ENCODE measurements at places on chromosomes 13 and 19.
A peak's percentile ranks its signal among the peaks of the same experiment; 100 is the strongest.

DNA sequence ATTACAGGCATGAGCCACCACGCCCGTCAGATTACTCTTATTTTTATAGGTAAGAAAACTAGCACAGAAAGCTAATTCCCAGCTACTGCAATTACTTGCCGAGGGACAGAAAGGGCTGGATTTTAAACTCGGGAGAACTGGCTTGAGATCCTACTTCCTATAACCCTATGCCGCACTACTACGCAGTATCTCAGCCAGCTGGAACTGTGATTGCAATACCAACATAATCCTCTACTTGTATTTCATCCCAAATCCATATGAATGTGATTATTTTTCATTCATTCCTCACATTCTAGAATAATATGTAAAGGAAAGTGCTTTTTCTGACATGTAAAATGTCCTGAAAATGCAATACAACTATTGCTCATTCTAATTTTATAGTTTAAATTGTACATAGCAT, 773.8 kb upstream of the GPC6 start:
- no peak for DNase-seq

- peak; percentile 59 for DNase-seq
Measured at GRCh38 chr19:6632002-6632621, 37.8 kb downstream of the TNFSF14 start.

- no peak for DNase-seq
Measured at GRCh38 chr13:95150555-95150954, 150.7 kb downstream of the ABCC4 start.

GRCh38 chr13:32845952-32846950, 170.0 kb upstream of the KL start:
- no peak for DNase-seq

DNA sequence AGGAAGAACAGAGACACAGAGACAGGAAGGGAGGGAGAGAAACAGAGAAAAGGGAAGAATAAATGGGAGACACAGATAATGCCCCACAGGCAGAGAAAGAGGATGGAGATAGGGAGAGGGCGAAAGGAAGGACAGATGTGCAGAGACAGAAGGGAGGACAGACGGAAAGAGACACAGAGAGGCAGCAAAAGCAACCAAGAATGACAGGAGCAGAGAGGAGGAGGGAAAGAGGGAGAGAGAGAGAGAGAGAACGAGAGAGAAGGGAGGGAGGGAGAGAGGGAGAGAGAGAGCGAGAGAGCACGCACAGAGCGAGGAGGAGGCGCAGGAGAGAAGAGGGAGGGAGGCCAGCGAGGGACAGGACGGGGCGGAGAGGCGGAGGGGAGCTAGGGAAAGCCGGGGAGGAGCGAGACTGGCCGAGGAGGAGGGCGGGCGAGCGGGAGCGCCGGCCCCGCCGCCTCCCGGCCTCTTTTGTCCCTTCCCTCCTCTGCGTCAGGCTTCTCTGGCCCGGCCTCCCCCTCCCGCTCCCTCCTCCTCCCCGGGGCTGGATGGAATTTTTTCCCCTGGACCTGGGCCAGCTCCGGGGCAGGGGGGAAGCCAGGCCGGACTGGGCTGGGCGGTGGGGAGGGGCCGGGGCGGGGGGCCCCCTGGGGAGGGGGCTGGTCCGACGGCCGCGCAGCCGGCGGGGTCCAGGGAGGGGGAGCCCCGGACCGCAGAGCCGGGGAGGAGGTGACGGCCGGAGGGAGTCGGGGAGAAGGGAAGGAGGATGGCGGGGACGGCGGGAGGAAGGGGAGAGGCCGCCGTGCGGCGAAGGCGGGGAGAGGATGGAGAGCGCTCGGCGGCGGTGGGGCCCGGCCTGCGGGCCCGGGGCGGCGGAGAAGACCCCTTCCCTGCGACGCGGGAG, 4.2 kb upstream of the SPACA6 start:
- DNase-seq: peak; percentile 50

DNA sequence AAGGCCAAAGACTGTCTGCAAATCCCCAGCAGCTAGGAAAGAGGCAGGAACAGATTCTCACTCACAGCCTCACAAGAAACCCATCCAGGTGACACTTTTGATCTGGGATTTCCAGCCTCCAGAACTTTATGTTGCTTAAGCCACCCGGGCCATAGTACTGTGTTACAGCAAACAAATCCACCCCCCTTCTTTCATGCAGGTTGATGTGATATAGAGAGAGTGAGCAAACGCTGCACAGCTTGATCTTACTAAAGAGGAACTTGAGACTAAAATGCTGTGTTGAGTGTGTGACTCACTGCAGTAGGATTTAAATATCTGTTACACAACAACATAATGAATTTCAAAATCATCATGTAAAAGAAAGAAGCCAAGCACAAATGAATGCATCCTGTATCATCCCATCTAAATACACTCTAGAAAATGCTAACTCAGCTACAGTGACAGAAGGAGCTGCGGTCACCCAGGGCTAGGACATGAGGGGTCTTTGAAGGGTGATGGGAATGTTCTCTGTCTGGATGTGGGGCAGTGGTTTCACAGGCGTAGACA, 32.2 kb downstream of the RCBTB2 start:
- no peak for DNase-seq

DNA sequence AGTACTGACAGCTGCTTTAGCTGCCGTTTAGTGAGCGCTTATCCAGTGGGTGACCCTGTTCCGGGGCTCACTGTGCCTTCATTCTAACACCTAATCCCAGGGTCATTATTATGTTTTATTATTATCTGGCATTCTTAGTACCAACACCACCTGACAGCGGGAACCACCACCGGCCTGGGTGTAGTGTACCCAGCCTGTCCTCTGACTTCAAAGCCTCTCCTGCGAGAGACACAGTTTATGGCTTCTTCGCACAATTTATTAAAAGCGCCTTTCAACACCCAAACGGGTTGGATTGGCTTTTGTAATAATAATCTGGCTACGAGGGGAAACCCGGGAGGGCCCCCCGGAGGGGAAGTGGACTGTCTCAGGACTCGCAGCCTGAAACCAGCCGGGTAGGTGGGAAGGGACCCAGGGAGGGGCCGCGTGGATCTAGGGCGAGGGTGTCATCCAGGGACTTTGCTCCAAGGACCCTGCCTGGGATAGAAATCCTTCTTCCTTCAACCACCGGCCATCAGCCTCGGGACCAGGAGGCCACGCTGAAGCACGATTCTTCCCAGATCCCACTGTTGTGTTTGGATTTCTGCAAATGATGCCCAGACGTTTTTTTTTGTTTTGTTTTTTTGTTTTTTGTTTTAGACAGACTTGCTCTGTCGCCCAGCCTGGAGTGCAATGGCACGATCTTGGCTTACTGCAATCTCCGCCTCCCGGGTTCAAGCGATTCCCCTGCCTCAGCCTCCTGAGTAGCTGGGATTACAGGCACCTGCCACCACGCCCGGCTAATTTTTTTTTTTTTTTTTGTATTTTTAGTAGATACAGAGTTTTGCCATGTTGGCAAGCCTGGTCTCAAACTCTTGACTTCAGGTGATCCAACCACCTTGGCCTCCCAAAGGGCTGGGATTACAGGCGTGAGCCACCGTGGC, 1.6 kb upstream of the ZBTB7A start:
- DNase-seq: no peak

GRCh38 chr13:48000559-48001113, 437 bp downstream of the SUCLA2 start:
- DNase-seq: no peak

DNA sequence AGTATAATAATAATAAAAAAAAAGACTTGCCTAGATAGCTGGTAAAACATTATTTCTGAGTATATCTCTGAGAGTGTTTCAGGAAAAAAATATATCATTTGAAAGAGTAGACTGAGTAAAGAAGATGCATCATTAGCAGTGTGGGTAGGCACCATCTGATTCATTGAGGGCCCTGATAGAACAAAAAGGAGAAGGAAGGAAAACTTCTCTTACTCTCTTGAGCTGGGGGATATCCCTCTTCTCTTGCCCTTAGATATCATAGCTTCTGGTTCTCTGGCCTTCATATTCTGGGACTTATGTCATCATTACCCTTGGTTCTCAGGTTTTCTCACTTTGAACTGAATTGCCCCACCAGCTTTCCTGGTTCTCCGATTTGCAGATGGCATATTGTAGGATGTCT, 177.6 kb upstream of the EDNRB start:
- no peak for DNase-seq

DNA sequence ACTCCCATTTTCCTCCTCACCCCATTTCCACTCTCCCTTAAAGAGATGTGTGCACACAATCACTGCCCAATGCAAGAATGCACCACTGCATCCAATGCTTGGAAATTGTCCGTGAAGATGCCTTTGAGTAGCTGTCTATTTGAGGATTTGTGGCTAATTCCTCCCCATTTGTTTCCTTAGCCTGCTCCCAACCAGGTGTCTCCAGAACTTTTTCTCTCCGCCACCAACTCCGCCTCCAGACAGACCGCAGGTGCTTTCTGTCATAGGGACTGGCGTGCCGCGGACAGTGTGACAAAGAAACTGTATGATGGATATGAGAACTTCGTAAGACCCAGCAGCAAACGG, 461 bp upstream of the TM9SF2 start:
- DNase-seq: no peak

DNA sequence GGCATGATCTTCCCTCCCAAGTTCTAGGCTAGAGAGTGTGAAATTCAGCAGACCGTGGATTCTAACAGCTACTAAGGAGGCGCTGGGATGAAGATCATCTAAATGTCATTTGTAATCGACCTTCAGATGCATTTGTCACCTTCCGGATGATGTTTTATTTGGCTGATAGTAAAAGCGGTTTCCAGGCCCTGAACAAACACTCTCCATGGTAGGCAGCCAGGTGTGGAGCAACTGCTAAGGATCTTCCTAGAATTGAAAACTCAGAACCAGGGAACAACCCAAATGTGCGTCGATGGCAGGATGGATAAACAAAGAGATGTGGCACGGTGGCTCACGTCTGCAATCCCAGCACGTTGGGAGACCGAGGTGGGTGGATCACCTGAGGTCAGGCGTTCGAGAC, 107.2 kb upstream of the CACNA1A start:
- no peak for DNase-seq

- DNase-seq: no peak
Measured at GRCh38 chr13:48514793-48515192, 18.1 kb downstream of the RCBTB2 start.

- DNase-seq: no peak
Measured at GRCh38 chr13:23828086-23828485, 61.1 kb downstream of the MIPEP start.

GRCh38 chr13:98089246-98089645, 53.6 kb upstream of the FARP1 start:
- DNase-seq: no peak

DNA sequence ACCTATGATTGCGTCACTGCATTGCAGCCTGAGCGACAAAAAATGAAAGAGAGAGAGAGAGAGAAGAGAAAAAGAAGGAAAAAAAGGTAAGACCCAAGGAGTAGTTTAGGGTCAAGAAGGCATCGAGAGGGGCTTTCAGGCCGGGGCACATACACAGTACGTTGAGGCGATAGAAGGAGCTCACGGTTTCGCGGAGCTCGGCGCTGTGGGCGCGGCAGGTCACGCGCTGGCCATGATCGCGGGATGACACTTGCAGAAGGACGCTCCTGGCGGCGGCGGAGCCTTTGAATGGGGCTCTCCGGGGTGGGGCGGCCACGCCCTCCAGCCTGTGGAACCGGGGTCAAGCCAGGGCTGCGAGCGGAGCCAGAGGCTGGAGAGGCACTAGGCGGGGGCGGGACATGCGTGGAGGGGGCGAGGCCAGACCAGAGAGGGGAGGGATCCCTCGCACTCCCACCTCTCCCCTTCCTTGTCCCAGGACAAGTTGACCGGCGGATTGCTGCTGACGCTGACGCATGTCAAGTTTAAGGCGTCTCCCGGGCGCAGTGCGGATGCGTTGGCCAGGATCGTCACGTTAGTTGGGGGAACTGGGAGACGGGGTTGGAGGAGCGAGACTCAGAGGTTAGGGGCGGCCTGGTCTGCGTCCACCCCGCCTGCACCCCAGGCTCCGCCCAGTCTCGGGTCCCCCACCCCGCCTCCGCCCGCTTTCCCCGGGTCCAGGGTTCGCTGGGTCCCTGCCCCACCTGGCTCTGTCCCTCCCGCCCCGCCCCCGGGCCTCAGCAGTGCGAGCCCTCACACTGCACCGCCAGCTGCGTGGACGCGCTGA, 6.9 kb downstream of the NPHS1 start:
- no peak for DNase-seq

DNA sequence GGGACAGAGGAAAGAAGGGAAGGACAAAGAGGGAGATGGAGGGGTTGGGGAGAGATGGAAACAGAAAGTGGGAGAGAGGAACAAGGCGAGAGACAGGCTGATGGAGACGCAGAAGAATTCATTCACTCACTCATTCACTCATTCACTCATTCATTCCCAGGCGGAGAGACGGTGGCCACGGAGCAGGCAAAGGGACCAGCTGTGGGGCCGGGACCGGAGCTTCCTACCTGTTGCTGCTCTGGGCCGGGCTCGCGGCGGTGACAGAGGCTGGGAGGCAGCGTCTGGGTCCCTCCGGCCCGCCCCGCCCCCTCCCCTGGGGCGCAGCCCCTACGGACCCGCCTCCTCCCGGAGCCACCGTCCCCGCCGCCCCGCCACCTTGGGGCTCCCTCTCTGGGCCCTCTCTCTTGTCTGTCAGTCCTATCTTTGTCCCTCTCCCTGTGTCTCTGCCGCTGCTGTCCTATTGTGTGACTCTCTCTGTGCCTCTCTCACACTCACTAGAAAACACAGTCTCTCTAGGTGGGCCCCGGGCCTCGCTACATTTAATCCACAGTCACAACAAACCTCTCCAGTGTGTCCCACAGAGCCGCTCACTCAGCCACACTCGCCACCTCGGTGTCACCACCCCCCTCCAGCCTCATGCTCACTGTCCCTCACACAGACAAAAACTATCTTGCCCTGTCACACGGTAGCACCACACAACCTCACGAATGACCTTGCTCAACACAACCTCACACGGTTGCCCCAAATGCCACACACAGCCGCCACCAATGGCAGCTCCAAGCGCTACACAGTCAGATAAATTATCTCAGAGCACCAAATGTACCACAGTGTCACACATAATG, at the start of gene GNG8:
Gene GNG8, minus strand, starts transcription at position 283 of the 842 bp plus-strand sequence. CDS start 1,520 bp downstream, outside the sequence.
- DNase-seq: peak; percentile 47

DNA sequence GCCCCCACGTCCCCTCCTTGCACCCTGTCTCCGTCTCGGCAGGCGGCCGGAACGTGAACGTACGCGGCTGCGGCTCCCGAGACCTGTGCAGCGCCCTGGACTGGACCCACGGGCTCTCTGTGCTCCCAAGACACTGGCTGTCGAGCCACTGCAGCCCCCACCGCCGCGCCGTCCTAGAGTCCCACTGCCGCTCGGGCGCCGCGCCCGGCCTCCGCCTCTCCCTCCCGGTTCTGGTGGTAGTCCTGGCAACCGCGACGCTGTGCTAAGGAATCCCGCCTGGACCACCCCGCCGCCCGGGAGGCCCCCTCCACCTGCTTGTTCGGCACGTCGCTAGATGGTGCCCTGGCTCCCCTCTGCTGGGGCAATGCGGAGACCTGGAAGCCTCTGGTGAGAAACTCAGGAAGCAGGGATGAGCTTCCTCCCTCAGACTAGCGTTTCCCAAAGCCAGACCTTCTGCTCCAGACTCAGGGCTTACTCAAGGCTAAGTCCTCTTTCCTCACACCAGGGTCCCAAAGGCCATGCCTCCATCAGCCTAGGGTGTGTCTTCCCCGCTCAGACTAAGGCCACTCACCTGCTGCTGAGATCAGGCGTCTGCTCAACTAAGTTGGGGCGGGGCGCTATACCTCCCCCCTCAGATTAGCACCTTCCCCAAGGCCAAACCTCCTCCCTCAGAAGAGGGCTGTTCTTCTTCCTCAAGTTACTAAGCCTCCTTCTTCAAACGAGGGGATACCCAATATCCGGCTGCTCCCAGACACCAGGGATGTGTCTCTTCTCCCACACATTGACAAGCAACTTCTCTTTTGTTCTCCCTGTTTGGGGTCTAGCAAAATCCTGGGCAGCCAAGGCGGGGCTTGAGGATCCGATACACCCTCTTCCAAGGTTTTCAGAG, 16.1 kb upstream of the IRGC start:
- DNase-seq: peak; percentile 35

Data from activated T-cell treated with anti-CD3 and anti-CD28 coated beads, Interleukin-2, amount 50 U/mL, for 24 hours (primary cell).